Brain (organoid and tissue), 16 donors: ENCODE measurements at places on chromosomes 16 and 17.

GRCh38 chr17:38571833-38572668 is 33.7 kb downstream of the SRCIN1 start:
- DNase-seq, result no peak

- no peak for DNase-seq
These were observed 12.9 kb upstream of the CMIP start for GRCh38 chr16:81431554-81432353.

GRCh38 chr16:56977823-56978430 is 11.4 kb upstream of the NLRC5 start:
- no peak for DNase-seq

DNA sequence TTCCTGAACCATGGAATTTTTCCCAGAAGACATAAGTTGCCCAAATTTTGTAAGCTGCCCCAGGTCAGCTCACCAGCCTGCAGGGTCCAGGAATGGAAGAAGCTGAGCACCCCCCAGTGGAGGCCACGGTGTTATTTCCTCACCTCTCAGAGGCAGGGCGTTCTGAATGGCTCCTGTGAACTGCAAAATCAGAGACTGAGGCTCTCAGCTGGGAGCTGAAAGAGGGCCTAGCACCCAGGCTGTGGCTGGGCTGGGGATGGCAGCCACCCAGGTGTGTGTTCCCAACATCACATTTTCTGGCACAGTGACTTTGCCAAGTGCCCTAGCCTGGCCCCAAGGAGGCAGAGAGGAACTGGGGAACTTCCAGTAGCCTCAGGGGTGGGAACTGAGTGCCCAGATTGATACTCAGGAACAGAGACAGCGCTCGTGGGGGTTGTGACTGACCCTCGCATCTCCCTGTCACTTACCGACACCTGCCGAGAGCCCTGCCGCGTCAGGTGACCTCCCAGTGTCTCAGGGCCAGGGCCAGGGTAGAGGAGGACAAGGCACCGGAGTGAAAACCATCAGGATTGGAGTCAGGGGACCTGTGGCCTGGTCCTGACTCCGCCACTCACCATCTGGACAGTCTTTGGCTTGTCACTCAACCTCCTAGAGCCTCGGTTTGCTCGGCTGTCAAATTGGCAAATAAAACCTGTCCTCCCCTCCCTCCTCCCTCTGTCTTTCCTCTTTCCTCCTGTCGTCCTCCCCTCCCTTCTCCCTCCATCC is 11.3 kb downstream of the CACNG4 start:
- peak; percentile 42 for DNase-seq

- DNase-seq, result peak; percentile 89
These were observed 38.4 kb downstream of the UTP18 start for GRCh38 chr17:51298508-51299371.

- no peak for DNase-seq
These were observed 47.3 kb upstream of the CMIP start for GRCh38 chr16:81397058-81397878.

DNA sequence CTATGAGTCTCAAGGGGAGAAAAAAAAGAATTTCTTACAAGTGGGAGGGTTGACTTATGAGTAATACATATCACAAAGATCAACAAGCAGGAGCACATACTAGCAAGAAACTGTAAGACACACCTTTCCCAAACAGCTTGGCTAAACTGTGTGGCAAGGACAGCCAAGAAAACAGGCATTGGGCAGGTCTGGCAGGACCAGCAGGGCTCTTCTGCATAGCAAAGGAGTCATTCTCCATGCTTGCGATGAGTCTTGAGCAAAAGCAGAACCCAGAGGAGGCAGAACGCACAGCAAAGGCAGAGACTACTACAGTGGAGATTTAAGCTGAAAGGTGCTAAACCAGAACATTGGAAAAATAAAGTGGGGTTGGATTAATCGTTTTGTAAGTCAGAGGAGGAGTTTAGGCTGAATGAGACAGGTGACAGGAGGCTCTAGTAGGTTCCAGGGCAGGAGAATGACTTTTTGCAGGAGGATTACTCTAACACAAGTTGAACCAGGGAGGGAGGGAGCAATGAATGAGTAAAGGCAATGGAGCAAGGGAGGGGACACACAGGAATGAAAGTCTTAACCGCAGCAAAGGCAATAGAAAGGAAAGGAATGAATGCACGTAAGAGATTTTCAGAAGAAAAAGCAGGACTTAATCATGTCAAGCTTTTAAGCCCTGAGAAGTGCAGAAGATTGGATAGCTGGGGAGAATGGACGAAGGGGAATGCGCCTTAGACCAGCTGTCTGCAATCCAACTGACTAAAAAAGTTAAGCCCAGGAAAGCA is 2.7 kb downstream of the N4BP1 start:
- DNase-seq, result no peak

DNA sequence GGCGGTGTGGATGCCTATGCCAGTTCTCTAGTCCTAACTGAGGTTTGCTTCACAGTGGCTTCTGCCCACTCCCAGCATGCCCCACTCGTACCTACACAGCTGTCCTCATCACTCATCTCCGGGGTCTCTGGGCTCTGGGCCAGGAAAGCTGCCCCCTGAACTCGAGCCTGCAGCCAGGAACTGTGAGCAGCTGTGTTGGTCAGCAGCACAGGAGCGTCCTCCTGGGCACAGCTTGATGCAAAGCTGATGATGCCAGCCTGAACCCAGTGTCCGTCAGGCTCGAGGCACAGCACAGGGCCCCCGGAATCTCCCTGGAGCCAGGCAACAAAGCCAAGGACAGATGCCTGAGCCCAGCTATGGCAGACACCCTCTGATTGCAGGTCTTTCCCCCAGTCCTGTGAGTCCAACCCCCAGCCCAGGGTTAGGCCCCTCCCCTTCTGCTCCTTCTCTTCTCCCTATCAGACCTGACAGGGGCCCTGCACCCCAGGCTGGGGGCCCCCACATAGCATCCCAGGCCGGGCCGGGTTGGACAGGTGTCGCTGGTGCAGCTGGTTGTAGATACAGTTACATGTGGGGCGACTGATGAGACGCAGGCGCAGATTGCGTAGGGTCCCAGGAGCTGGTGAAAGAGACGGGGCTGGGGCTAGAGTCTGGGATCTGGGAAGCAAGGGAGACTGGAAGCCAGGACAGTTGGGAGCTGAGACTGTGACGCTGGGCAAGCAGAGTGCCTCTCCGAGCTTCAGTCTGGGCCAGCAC is 2.7 kb downstream of the PRSS53 start:
- DNase-seq, result peak; percentile 21

DNA sequence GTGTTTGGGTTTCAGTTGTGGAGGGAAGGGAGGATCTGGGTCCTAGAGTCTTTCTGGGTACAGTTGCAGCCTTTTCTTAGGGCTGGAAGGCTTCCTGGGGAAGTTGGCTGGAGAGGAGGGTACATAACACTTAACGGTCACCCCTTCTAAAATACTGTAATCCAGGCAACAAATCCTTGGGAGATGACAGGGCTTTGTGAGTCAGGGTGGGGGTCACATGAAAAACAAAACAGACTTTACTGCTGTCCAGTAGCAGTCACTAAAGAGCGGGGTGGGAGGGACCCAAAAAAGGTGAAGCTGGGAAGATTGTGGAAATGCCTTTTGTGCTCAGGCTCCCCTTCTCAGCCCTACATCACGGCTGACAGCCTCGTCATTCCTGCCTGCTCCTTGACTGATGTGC is 6.3 kb downstream of the SAP30BP start:
- DNase-seq, result no peak

DNA sequence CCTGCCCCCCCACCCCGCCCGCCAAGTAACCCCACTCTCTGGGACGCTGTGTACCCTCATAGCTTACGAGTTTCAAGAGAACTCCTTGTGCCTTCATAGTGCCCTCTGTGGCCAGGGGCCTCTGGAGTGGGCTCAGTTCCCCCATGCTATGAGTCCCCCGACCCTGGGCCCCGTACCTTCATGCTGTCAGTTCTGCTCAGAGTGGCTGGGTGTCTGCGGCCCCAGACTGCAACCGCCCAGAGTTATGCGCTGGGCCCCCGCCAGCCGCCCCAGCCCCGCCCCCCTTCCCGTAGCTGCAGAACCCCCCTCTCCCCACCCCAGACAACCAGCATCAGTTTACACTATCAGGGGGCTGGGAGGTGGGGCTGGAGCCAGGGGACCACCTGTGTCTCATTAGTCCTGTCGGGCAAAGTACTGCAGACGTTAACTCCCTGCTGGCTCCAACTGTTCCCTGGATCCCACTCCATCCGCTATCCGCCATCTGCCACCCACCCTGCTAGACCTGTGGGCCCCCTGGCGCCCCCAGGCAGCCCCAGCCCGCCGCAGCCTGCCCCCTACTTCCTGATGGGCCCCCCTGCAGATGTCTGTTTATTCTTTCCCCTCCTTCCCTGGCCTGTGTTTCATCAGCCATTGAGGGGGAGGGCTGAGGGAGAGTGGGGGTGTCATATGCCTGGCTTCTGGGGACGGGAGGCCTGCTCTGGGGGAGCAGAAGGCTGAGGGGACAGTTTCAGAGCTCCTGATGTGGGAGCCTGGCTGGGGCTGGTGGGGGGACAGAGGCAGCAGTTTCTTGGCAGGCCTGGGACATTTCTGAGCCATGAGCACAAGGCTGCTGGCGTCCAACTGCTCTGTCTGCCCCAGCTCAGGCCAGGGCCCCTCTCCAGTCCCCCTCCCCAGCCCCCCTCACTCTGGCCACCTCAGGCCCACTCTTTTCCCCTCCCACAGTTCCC is at the start of gene MFAP4:
MFAP4 (minus strand) TSS at position 217 of the 947 bp plus-strand sequence; CDS start at position 182, 35 bp downstream.
- DNase-seq, result peak; percentile 96

- peak; percentile 30 for DNase-seq
These were observed 277.7 kb downstream of the UTP18 start for GRCh38 chr17:51537996-51538550.

GRCh38 chr16:84867696-84868095 is 47.9 kb downstream of the CRISPLD2 start:
- no peak for DNase-seq

- no peak for DNase-seq
These were observed 64.8 kb downstream of the YPEL2 start for GRCh38 chr17:59396134-59396826.

DNA sequence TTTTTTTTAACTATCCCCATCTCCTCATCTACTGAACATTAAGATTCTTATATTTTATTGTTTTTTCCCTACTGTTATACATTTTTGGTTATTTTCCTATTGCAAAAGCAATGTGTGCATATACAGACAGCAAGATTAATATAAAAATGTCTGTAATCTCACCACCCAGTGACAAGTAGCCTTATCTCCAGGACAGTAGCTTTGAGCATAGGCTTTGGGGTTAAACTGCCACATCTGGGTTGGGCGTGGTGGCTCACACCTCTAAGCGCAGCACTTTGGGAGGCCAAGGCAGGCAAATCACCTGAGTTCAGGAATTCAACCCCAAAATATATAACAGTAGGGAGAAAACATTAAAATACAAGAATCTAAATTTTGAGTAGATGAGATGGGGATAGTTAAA is 27.4 kb upstream of the SSTR2 start:
- no peak for DNase-seq

GRCh38 chr17:2954898-2955445 is 108.4 kb downstream of the OR1D5 start:
- DNase-seq, result no peak

GRCh38 chr17:2792366-2793169 is 3.7 kb upstream of the RAP1GAP2 start:
- no peak for DNase-seq

- no peak for DNase-seq
These were observed 24.2 kb downstream of the B9D1 start for GRCh38 chr17:19338031-19338990.

DNA sequence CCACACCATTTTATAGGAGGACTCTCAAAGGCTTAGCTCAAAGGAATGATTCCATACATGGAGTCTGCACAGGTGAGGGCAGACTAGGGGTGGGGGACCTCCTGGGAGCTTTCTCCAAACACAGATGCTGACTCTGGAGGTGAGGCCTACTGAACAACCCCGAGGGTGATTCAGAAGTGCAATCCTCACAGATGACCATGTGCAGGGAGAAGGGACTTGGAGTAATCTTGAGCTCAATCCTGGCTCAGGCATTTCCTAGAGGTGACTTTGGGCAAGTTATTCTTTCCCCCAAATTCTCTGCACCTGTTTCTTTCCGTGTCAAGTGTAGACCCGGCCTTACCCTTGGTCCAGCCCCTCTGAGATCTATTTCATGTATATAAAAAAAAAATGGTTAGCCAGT is 401.5 kb downstream of the SLC39A11 start:
- DNase-seq, result no peak
